Naive thymus-derived CD4-positive, alpha-beta T cell (primary cell): ENCODE measurements at places on chromosomes 13 and 19.

DNA sequence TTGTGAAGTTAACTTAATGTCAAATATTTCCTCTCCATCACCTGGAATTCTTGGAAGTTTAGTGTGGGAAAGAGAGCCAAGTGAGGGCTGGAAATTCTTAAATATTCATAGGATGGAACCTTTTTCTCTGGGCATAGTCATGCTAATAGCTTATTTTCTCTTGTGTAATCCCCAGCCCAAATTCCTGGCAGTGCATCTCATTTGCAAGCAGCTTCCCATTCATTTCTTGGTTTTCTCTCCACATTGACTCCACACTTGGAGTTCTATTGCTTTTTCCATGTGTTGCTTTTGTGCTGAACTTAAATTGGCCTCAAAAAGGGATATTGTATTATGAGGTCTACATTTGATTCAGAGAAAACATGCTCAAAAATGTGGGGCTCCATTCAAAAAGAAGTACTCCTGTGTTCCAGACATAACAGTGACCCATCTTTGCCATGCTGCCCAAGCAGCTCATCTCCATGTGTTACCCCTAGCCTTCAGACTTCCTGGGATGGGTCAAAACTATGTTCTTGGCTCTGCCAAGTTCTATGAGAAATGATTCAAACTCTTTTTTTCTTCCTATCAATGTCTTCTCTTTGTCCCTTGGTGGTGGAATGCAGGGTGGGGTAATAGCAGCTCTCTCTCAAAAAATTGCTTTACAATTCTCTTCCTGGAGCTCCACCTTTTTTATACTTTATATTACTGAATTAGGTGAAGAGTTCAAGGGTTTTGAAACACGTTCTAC lies 2471.5 kb downstream of the PCDH9 start:
- H3K27ac ChIP-seq, result no peak overlapping the region
- no peaks in the 10 kb centered on the region for H3K27me3 ChIP-seq
- H3K4me1 ChIP-seq, result no peaks in the 10 kb centered on the region
- H3K4me3 ChIP-seq, result no peak overlapping the region
- H3K36me3 ChIP-seq, result no peaks in the 10 kb centered on the region
- DNase-seq, result no peak

DNA sequence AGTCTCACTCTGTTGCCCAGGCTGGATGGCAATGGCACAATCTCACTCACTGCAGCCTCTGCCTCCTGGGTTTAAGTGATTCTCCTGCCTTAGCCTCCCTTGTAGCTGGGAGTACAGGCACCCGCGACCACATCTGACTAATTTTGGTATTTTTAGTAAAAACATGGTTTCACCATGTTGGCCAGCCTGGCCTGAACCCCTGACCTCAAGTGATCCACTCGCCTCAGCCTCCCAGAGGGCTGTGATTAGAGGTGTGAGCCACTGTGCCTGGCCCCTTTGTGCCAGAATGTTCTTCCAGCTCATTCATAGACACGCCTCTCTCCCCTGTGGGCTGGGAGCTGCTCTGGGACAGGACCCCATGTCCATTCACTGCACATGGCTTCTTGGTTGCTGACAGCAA lies 9.1 kb downstream of the MYDGF start:
- no peaks in the 10 kb centered on the region for H3K36me3 ChIP-seq
- no peak for DNase-seq
- no peak overlapping the region for H3K27ac ChIP-seq
- no peaks in the 10 kb centered on the region for H3K4me1 ChIP-seq
- H3K27me3 ChIP-seq, result no peaks in the 10 kb centered on the region

DNA sequence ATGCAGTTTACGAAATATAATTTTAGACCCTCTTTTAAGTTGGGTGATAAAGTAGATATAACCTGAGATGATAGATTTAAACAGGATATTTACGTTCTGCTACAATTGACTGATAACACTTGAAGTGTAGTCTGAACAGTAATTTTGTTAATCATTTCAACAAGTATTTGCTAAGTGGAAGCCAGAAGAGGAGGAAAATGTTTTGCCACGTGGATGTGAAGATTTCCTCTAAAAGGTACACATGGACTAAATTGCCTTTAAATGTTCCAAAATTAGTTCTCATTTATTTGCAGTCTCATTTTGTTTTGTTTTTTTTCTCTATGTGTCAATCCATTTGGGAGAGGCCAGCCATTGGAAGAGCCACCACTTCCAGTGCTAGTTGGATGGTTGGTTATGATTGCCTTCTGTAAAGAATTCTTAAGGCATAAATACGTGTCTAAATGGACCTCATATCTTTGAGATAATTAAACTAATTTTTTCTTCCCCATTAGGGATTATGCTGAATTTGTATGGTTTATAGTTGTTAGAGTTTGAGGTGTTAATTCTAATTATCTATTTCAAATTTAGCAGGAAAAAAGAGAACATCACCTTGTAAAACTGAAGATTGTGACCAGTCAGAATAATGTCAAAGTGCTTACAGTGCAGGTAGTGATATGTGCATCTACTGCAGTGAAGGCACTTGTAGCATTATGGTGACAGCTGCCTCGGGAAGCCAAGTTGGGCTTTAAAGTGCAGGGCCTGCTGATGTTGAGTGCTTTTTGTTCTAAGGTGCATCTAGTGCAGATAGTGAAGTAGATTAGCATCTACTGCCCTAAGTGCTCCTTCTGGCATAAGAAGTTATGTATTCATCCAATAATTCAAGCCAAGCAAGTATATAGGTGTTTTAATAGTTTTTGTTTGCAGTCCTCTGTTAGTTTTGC lies 2.8 kb downstream of the MIR17HG start:
- peaks cover 15% of the 10 kb centered on the region for H3K4me1 ChIP-seq
- H3K36me3 ChIP-seq, result no peaks in the 10 kb centered on the region
- no peaks in the 10 kb centered on the region for H3K27me3 ChIP-seq
- no peak for DNase-seq
- H3K4me3 ChIP-seq, result no peak overlapping the region
- H3K27ac ChIP-seq, result peak overlapping the region; percentile 83

DNA sequence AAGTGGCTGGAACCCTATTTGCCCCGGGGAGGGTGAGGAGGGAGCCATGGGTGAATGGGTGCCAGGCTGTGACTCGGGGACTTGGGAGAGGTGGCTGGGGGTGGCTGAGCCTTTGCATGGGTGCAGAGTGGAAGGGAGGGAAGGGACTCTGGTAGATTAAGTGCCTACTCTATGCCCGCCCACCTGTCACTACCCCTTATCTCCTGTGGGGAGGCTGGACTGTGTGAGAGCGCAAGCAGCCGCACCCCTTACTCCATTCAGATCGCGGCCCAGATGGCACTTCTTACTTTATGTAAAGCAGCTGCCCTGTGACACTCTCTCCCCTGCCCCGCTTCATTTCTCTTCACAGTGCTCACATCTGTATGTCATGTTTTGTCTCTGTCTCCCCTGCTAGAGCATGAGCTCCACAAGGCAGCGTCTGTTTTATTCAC lies 2.9 kb downstream of the KASH5 start:
- H3K36me3 ChIP-seq, result no peaks in the 10 kb centered on the region
- no peak overlapping the region for H3K4me3 ChIP-seq
- H3K4me1 ChIP-seq, result peaks cover 13% of the 10 kb centered on the region

DNA sequence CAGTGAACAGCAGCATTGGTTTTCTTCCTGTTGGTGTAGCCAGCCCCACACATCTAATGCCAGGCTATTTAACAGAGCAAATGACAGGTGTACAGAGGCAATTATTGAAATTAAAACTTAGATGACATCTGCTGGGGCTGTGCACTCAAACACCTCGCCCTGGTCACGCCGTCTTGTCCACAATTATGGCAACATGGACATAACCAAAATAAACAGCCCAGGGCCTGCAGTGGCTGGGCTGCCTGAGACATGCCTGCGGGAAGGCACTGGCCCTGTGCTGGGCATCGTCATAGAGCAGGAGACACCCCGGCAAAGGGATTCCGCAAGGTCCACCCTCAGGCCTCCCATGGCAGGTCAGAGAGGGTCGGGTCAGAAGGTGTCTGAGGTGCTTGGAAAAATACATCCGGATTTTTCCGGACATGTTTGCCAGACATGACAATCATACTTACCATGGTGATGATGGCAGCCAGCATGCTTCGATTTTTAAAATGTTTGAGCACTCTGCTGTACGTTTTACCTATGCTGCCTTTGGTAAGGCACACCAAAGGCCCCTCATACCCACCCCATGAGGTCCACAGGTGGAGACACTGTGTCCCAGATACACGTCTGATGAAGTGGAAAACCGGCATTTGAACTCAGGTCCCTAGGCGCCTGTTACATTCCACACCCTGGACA lies 47.8 kb downstream of the TSHZ3 start:
- no peaks in the 10 kb centered on the region for H3K4me1 ChIP-seq
- no peaks in the 10 kb centered on the region for H3K27me3 ChIP-seq
- DNase-seq, result no peak
- H3K27ac ChIP-seq, result no peak overlapping the region
- no peaks in the 10 kb centered on the region for H3K36me3 ChIP-seq

- H3K27me3 ChIP-seq, result no peaks in the 10 kb centered on the region
- H3K27ac ChIP-seq, result no peak overlapping the region
- DNase-seq, result peak; percentile 47
- no peaks in the 10 kb centered on the region for H3K4me1 ChIP-seq
- H3K4me3 ChIP-seq, result no peak overlapping the region
Observed at GRCh38 chr19:48403606-48404005, 10.1 kb downstream of the GRIN2D start.

- H3K4me3 ChIP-seq, result no peak overlapping the region
- peaks cover 8% of the 10 kb centered on the region for H3K4me1 ChIP-seq
- H3K27me3 ChIP-seq, result no peaks in the 10 kb centered on the region
- no peak overlapping the region for H3K27ac ChIP-seq
Observed at GRCh38 chr19:40763963-40764362, 11.4 kb upstream of the MIA start.

- H3K27ac ChIP-seq, result no peak overlapping the region
- no peaks in the 10 kb centered on the region for H3K27me3 ChIP-seq
- H3K4me1 ChIP-seq, result no peaks in the 10 kb centered on the region
- no peak overlapping the region for H3K4me3 ChIP-seq
- peaks cover 48% of the 10 kb centered on the region for H3K36me3 ChIP-seq
- no peak for DNase-seq
Observed at GRCh38 chr19:1155352-1156304, 18.4 kb downstream of the SBNO2 start.

GRCh38 chr13:106108346-106108745 lies 427.1 kb downstream of the EFNB2 start:
- no peaks in the 10 kb centered on the region for H3K36me3 ChIP-seq
- H3K4me3 ChIP-seq, result no peak overlapping the region
- no peak for DNase-seq
- no peak overlapping the region for H3K27ac ChIP-seq

GRCh38 chr13:80334597-80335260 lies 6.2 kb downstream of the SPRY2 start:
- H3K4me1 ChIP-seq, result peaks cover 4% of the 10 kb centered on the region
- H3K36me3 ChIP-seq, result no peaks in the 10 kb centered on the region
- no peak overlapping the region for H3K27ac ChIP-seq
- H3K27me3 ChIP-seq, result no peaks in the 10 kb centered on the region
- H3K4me3 ChIP-seq, result no peak overlapping the region
- no peak for DNase-seq

- no peaks in the 10 kb centered on the region for H3K4me1 ChIP-seq
- H3K27me3 ChIP-seq, result no peaks in the 10 kb centered on the region
- no peak overlapping the region for H3K27ac ChIP-seq
- H3K36me3 ChIP-seq, result no peaks in the 10 kb centered on the region
Observed at GRCh38 chr13:80612804-80613203, 271.9 kb upstream of the SPRY2 start.
